ENCODE measurements at places on chromosomes 2 and 18.

DNA sequence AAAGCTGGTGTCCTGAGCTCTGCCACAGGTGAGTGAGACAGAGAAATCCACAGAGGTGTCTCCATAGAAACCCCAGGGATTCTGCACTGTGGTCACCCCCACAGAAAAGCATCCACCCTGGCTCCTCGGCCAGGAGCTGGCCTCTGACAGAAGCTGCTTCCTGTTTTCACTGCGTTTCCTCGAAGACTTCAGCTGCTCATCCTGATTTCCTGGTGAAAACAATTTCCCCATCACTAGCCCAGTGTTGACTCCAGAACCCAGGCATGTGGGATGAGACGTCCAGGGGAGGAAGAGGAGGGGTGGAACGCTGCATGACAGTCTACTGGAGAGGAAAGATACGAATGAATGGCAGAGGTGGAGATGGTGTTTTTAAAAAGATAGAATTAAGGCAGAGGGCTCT lies 60.3 kb upstream of the GPR45 start:
- no peak for DNase-seq

DNA sequence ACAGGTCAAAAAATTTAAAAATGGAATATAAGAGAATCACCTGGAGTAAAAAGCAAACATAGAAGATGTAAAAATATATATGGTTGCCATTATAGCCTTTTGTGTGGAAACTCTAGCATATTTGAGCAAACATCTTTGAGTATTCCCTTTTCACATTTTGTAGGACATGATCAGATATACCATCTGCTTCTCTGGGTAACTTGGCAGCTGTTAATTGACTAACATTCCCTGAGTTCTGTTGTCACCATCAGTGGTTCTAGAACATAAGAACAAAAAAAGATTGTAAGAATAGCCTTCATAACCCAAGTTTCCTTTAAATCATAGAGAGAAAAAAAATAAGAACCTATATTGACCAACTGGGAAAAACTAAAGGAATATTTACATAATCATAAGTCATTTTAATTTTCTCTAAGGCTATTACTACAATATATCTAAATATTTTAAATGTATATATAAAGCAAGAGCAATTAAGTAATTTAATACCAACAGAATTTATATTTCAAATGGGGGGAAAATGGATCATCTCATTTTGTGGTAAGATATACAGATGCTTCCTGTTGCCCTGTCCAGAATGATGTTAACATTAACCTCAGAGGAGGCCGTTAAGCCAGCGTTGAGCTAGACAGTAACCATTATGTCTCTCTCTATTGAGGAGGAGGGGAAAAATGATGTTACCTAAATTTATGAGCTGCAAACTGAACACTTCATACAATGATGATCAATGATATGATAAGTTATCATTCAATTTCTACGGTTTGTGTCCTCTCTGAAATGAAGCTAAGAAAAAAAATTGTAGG lies 9.8 kb upstream of the INO80D start:
- DNase-seq: no peak

- DNase-seq: peak; percentile 49
Measured at GRCh38 chr2:68594674-68595492, 48.5 kb upstream of the PROKR1 start.

DNA sequence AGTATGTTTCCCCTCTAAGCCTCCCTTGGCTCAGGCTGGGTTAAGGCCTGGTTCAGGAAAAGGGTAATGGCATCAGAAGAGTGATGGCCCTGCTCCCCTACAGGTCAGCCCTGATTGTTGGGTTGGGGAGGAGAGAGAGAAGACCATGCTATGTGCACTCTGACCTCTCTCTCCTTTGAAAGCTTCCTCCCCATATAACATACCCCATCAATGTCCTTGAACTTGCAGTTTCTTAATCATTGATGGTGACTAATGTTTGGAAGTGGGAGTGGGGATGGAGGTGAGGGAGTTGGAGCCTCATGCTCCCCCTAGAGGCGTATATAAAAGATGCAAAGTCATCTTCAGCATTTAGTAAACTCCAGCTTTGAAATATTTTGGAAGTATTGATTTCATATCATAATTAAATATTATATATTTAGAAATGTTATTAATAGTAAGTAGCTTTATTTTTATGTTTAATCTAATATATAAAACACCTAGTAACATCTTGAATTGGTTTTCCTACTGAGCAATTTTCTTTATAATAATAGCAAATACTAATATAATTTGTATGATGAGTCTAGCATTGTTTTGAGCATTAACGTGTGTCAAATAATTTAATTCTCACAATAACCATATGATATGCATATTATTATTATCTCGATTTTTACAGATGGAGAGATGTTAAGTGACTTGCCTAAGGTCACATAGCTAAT lies 8.8 kb downstream of the PLCL1 start:
- peak; percentile 29 for DNase-seq

DNA sequence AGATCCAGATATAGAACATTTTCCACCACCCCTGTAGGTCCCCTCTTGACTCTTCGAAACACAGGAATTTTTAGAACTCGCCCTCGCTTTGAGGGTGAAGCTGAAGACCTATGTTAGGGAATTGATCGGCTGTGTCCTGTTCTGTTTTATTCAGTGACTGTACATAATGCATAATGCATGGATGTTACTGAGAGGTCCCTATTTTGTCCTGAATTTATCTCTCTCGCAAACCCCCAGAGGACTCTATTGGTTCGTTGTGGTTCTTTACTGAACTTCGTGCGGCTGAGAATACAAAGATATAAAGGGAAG lies 431 bp upstream of the EIF5B start:
- no peak for DNase-seq

GRCh38 chr2:178101321-178102079 lies 10.7 kb upstream of the RBM45 start:
- no peak for DNase-seq

DNA sequence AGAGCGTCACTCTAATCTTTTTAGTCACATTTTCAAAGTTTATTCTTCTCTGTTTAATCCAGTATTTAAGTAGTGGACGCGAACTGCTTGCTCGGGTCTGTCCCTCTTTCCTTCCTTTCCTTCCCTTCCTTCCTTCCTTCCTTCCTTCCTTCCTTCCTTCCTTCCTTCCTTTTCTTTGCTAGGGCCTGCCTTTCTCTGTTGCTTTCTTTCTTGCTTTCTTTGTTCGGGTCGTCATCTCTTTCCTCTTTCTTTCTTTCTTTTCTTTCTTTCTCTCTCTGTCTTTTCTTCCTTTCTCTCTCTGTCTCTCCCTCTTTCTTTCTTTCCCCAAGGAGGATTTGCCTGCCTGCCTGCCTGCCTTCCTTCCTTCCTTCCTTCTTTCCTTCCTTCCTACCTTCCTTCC lies 3.0 kb upstream of the ACKR3 start:
- no peak for DNase-seq

DNA sequence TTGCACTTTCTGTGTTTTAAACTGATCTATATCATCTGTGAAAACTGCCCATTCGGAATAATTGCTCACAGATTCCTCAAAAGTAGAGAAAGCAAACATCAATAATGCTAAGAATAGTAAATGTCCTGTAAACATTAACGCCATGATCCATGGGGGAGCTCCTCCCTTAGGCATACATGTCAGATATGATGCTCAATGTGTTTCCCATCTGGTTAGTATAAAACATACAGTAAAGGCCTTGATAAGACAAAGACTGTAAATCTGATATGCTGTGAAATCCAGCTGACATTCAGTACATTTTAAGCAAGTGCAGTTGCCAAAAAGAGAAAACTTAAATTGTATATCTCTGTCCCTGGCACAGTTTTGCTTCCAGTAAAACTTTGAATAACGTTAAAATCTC lies 2.1 kb downstream of the DSEL start:
- no peak for DNase-seq

DNA sequence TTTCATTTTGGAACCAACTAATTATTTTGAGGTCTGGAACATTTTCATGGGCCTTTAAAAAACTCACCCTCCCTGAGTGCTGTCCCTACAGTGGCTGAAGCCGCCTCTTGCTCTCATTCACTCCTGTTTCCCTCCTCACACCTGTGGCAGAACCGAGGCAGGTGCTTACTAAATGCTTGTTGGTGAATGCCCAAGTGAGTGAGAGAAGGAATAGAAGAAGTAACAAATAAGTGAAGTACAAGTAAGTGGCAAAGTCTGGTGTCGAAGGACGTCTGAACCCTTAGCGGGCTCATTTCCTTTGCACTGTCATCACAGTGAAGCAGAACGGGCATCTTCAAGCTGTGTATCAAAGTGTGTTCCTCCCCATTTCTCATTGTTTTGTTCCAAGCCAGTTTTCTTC lies 135.2 kb downstream of the RHBDD1 start:
- DNase-seq: no peak

DNA sequence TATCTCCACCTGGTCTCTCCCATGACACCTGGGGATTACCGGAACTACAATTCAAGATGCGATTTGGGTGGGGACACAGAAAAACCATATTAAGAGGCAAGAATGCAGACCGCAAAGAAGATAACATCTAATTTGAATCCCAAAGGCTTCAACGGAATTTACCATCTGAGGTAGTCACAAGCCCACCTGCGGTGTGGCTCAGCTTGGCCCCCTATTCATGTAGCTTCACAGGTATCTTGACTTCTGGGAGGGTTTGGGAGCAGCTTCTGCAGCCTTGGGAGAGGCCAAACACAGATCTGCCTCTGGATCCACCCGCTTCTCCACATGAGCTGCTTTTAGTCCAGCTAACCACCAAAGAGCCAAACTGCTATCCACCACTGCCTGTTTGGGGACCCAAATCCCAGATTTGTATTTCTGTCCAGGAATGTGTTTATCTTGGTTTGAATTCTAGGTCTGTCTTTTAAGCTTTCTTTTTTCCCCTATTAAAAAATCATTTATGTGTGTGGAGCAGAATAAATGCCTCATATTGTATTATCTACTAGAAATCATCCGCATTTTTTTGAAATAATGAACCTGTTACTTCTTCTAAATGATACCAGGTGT lies 247.6 kb downstream of the DLGAP1 start:
- no peak for DNase-seq

GRCh38 chr2:73112026-73112912 lies 479 bp downstream of the RAB11FIP5 start:
- no peak for DNase-seq

DNA sequence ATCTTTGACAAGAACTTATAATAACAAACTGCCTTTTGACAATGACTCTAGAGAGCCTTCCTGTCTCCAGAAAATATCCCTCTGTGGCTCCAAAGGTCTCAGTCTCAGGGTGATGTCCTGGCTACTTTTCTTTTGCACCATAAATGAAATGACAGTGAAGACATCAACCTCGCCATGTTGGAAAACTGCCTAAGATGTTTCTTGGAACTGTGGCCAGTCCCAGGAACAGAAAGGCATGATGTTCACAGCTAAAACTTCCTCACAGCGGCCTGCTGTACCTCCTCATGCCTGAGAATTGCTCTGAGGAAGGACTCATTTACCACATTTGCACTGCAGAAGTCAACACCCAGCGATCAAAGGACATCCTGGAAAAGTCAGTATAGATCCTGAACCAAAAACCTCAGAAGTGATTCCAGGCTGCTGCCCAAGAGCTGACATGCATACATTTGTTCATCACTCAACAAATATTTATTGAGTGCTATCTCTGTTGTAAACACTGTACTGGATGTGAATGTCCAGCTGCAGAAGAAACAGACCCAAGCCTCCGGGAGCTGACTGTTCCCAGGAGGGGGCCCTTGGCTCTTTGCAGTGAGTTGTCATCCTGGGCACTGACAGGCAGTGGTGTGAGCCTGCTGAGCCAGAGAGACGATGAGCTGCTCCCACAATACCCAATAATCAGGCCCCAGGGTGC lies 64.3 kb upstream of the ACSL3 start:
- peak; percentile 5 for DNase-seq

- no peak for DNase-seq
Measured at GRCh38 chr2:240989451-240990265, 8.8 kb upstream of the SNED1 start.

DNA sequence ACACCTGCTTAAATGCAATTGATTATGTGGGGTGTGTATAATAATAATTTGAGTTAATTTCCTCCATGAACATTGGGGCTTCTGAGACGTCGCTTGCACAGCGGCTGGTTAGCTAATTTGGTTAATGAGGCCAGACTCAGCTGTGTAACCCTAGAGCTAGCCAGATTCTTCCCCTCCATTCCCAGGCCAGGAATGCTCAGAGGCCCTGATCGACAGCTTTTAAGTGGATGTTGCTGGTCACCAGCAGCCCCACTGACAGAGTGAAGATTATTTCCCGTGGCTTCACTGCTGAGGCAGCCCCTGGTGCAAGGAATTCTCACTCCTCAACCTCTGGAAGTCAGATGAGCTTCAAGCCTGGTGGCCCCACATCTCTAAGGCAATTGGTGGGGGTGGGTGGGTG lies 12.4 kb upstream of the EPAS1 start:
- DNase-seq: no peak

- DNase-seq: no peak
Measured at GRCh38 chr2:100938031-100939026, 63.8 kb upstream of the RPL31 start.

DNA sequence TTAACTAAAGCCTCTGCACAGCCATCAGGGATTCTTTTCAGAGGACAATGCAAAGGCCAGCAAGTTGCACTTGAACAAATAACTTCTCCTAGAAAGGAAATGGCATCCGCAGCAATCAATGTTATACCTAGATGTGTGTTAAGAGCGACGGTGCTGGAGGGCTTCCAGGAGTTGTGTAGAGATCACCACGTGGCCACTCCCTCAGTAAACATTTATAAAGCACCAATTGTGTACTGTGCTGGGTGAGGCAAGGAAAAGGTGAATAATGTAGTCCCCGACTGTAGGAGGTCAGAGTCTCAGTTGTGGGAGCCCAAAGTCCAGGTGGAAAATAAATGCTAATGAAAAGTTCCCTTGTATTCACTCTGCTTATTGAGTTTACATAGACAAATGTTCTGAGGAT lies 135.0 kb downstream of the ALK start:
- no peak for DNase-seq

- DNase-seq: no peak
Measured at GRCh38 chr2:204796581-204796980, 251.3 kb downstream of the PARD3B start.

GRCh38 chr2:171655586-171655985 lies 31.7 kb upstream of the DYNC1I2 start:
- DNase-seq: no peak

GRCh38 chr2:230921806-230922595 lies 3.0 kb downstream of the GPR55 start:
- DNase-seq: no peak

- DNase-seq: peak; percentile 77
Measured at GRCh38 chr2:235170536-235171521, 219.0 kb downstream of the SH3BP4 start.

GRCh38 chr2:142926445-142926844 lies 49.0 kb downstream of the KYNU start:
- no peak for DNase-seq

GRCh38 chr2:145715601-145716000 lies 1195.7 kb upstream of the ZEB2 start:
- DNase-seq: no peak
